ENCODE measurements at places on chromosomes 3 and 15. TPM values are rescaled to one million over a fixed set of nuclear protein-coding genes. Genes with fewer than 3 reads are reported as not detected.

DNA sequence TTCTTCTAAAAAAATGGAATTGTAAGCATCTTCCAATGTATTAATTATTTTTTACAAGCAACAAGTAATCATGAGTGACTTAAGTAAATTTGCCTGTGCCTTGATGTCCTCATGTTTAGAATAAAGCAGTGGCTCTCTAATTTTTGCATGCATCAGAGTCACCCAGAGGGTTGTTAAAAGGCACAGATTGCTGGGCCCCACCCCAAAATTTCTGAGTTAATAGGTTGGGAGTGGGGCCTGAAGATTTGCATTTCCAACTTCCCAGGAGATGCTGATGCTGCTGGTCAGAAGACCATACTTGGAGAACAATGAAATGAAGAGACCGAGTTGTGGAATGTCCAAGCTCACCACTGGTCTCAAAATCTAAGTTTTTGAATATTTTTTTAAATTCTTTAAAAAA lies 70.2 kb downstream of the ARHGAP31 start:
- no peak overlapping the region for H3K4me3 ChIP-seq
- H3K27ac ChIP-seq, result no peak overlapping the region
- H3K4me1 ChIP-seq, result peaks cover 8% of the 10 kb centered on the region

DNA sequence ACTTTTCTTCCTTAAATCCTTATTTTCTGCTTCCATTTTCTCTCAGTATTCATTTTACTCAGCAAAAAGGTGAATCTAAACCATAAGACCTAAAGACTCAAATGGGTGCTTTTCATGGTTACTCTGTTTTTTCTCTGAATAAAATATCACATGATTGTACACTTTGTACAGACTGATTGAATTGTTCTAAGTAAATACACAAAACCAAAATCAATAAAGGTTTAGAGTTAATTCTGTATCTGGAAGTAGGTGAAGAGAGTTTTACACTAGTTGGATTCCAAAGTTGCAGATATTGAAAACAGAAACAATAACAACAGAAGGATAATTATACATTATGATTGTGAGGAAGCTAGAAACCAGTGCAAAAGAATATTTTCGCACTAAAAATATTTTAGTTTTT lies 546.2 kb downstream of the TUSC7 start:
- no peak overlapping the region for H3K4me3 ChIP-seq
- H3K4me1 ChIP-seq, result peaks cover 4% of the 10 kb centered on the region
- no peaks in the 10 kb centered on the region for H3K27me3 ChIP-seq
- no peak overlapping the region for H3K27ac ChIP-seq
- no peaks in the 10 kb centered on the region for H3K36me3 ChIP-seq
- no peak for DNase-seq

- no peaks in the 10 kb centered on the region for H3K36me3 ChIP-seq
- H3K27me3 ChIP-seq, result no peaks in the 10 kb centered on the region
- no peak overlapping the region for H3K27ac ChIP-seq
- peaks cover 10% of the 10 kb centered on the region for H3K4me1 ChIP-seq
These were observed 195.4 kb upstream of the LPP start for GRCh38 chr3:187958432-187959003.

DNA sequence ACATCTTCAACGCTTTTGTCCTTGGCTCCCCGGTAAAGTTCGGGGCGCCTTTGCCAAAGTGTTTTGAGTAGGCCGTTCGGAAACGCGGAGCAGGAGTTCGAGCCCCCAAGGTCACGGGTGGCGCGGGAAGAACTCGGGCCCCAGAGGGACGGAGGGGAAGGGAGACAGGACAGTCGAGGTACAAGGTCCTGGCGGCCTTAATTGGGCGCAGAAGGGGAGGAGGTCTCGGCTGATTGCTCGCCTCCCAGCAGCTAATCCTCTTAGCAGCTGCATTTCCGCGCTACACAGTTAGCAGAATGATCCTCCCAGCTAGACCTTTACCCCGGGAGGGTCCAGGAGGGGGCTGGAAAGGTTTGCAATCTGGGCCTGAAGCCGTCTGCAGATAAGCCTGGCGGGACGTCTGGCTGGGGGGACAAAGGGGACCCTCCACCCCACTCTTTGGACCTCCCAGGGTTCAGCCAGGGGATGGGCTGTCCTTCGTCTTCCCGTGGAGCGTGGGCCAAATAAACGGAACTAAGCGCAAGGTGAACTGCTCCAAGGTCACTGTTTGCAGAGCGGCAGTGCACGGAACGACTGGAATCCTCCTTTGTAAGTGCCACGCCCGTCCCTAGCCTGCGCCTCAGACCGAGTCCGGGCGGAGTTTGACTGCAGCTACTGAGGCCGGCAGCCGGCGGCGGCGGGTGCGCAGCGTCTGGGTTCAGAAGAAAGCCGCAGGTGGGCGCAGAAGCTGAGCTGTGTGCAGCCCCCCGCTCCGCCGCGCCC lies 7.2 kb downstream of the EOMES start:
- H3K4me3 ChIP-seq, result no peak overlapping the region
- no peak overlapping the region for H3K27ac ChIP-seq
- peaks cover 11% of the 10 kb centered on the region for H3K4me1 ChIP-seq

GRCh38 chr3:46061108-46061720 lies 33.9 kb upstream of the XCR1 start:
- no peak for DNase-seq
- no peak overlapping the region for H3K27ac ChIP-seq
- no peaks in the 10 kb centered on the region for H3K36me3 ChIP-seq

DNA sequence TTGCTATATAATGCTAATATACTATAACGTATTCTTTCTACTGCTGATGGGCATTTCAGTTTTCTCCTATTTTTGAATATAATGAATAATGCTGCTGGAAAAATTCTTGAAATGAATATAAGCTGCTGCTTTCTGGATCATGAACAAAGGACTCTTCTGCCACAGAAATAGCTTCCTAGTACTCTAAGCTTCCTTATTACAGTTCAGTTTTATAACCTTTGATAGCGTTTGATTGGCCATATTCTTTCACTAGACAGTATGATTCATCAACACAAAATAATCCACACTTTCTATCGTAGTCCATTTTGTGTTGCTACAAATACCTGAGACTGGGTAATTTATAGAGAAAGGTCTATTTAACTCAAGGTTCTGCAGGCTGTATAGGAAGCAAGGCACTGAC lies 16.4 kb upstream of the UBE3A start:
- H3K36me3 ChIP-seq, result no peaks in the 10 kb centered on the region
- DNase-seq, result no peak
- H3K27me3 ChIP-seq, result no peaks in the 10 kb centered on the region
- H3K4me3 ChIP-seq, result no peak overlapping the region
- H3K27ac ChIP-seq, result no peak overlapping the region

DNA sequence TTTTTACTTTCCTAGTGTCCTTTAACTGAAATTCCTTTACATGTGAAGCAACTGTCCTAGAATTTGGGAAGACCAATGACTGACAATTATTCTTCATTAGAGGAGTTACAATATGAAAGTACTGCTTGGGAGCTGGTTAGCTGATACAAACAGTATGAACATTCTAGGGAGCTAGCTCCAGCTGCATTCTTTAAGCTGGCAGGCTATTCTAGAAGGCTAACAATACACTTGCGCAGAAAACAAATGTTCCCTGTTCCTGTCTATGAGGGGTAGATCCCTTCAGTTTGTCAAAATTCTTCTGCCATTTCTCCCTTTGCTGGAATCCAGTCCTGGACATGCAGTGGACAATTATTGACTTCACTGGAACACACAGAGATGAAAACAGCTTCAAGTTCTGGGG lies 60.2 kb upstream of the NANOGP8 start:
- H3K27me3 ChIP-seq, result no peaks in the 10 kb centered on the region
- H3K4me3 ChIP-seq, result no peak overlapping the region
- no peak overlapping the region for H3K27ac ChIP-seq
- DNase-seq, result peak; percentile 23

DNA sequence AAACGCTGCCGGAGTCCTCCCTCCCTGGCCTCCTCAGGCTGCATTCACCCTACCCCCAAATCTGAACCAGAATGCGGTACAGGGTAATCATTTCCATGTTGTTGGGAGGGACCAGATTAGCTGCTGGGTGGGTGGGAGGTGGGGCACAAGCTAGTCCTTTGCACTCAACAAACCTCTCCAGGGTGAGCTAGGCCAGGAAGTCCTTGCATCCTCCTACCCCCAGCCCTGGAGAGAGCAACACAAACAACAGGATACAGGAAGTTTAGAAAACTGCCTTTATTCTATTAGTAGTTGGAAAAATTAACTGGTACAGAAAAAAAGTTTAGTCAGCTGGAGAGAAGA lies 702 bp upstream of the GPX1 start:
- peak; percentile 25 for DNase-seq
- no peaks in the 10 kb centered on the region for H3K4me1 ChIP-seq
- H3K36me3 ChIP-seq, result peaks cover 29% of the 10 kb centered on the region
- H3K27ac ChIP-seq, result peak overlapping the region; percentile 98
- no peak overlapping the region for H3K4me3 ChIP-seq

DNA sequence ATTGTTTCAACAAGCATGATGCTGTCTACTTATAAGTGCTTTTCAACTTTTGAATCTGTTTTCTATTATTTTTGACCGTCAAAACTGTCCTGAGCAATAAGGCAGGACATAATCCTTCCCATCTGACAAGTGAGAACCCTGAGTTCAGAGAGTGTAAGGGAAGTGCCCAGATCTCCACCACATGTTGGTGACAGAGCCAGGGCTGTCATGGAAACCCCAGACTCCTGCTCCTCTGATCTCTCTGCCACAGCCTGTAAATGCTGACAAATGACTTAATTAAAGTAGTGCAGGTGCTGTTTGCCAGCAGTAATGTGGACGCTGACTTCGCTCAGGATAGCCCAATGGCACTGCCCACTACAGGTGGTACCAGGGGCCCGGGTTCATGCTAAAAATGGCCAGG lies 40.3 kb downstream of the SPSB4 start:
- no peaks in the 10 kb centered on the region for H3K27me3 ChIP-seq
- no peak overlapping the region for H3K4me3 ChIP-seq
- H3K4me1 ChIP-seq, result peaks cover 11% of the 10 kb centered on the region
- H3K36me3 ChIP-seq, result no peaks in the 10 kb centered on the region

GRCh38 chr3:13637953-13638352 lies 89.0 kb downstream of the FBLN2 start:
- no peak overlapping the region for H3K27ac ChIP-seq
- no peaks in the 10 kb centered on the region for H3K36me3 ChIP-seq
- H3K27me3 ChIP-seq, result no peaks in the 10 kb centered on the region
- no peak for DNase-seq
- H3K4me1 ChIP-seq, result no peaks in the 10 kb centered on the region

DNA sequence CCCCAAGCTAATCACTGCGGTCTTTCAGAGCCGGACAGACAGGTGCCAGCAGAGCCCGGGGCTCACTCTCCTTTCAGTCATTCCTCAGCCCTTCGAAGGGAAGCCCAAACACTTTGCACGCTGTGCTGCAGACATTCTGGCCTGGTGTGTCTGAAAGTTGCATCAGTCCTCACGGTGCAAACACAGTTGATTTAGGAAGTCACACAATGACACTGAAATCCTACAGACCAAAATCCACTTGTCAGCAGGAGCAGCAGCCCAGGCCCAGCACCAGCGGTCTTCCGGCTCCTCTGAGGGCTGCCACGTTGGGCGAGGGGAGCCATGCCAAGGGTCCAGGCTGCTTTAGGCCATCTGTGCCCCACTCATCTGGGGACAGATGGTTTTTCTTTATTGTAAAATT lies 61.6 kb downstream of the RGMA start:
- peak overlapping the region; percentile 75 for H3K27ac ChIP-seq
- no peak for DNase-seq
- H3K27me3 ChIP-seq, result no peaks in the 10 kb centered on the region
- H3K4me1 ChIP-seq, result peaks cover 15% of the 10 kb centered on the region

DNA sequence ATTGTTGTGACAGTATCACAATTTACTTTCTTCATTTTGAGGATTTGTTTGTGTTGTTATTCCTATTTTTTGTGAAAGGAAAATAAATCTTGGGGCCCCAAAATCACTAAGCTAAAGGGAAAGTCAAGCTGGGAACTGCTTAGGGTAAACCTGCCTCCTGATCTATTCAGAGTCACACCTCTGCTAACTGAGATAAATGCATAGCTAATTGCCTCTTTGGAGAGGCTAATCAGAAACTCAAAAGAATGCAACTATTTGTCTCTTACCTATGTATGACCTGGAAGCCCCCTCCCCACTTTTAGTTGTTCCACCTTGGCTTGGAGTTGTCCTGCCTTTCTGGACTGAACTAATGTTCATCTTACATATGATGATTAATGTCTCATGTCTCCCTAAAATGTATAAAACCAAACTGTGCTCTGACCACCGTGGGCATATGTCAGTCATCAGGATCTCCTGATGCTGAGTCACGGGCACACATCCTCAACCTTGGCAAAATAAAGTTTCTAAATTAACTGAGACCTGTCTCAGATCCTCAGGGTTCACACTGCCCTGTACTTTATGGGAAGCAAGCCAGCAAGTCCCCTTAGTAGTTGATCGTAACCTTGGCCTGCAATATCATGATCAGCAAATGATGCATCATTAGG lies 523.2 kb upstream of the GOLIM4 start:
- no peak for DNase-seq
- no peaks in the 10 kb centered on the region for H3K27me3 ChIP-seq
- H3K27ac ChIP-seq, result no peak overlapping the region
- no peak overlapping the region for H3K4me3 ChIP-seq
- no peaks in the 10 kb centered on the region for H3K4me1 ChIP-seq

- H3K4me3 ChIP-seq, result no peak overlapping the region
- H3K36me3 ChIP-seq, result peaks cover 12% of the 10 kb centered on the region
- no peaks in the 10 kb centered on the region for H3K4me1 ChIP-seq
These were observed 407.2 kb upstream of the TPRG1 start for GRCh38 chr3:188764609-188765008.

GRCh38 chr15:70583006-70583405 lies 180.4 kb downstream of the UACA start:
- no peaks in the 10 kb centered on the region for H3K36me3 ChIP-seq
- H3K27me3 ChIP-seq, result no peaks in the 10 kb centered on the region
- no peak overlapping the region for H3K27ac ChIP-seq
- H3K4me1 ChIP-seq, result no peaks in the 10 kb centered on the region
- DNase-seq, result no peak

GRCh38 chr3:96101006-96101560 lies 713.3 kb upstream of the EPHA6 start:
- H3K27ac ChIP-seq, result no peak overlapping the region
- H3K4me1 ChIP-seq, result no peaks in the 10 kb centered on the region
- DNase-seq, result no peak
- no peak overlapping the region for H3K4me3 ChIP-seq

- H3K36me3 ChIP-seq, result peaks cover 35% of the 10 kb centered on the region
- H3K27me3 ChIP-seq, result no peaks in the 10 kb centered on the region
- peak overlapping the region; percentile 96 for H3K27ac ChIP-seq
- H3K4me3 ChIP-seq, result peak overlapping the region; percentile 85
- peaks cover 6% of the 10 kb centered on the region for H3K4me1 ChIP-seq
These were observed 858 bp downstream of the RBM5 start for GRCh38 chr3:50089609-50089945.

The C3orf22 gene
- 0.28 TPM for total RNA-seq

The ATP13A3 gene
- 166 TPM for total RNA-seq

The ADGRG7 gene
- not detected for total RNA-seq

The TMEM212 gene
- total RNA-seq, result 16.5 TPM

The CMTM8 gene
- total RNA-seq, result 15.2 TPM

Measured in lung (tissue), 17 donors.